ENCODE measurements at places on chromosomes 16 and 17.

- DNase-seq = no peak
Observed at GRCh38 chr17:80112471-80113032, 11.2 kb downstream of the GAA start.

GRCh38 chr16:72164691-72165090 lies 7.3 kb downstream of the PMFBP1 start:
- DNase-seq = no peak

DNA sequence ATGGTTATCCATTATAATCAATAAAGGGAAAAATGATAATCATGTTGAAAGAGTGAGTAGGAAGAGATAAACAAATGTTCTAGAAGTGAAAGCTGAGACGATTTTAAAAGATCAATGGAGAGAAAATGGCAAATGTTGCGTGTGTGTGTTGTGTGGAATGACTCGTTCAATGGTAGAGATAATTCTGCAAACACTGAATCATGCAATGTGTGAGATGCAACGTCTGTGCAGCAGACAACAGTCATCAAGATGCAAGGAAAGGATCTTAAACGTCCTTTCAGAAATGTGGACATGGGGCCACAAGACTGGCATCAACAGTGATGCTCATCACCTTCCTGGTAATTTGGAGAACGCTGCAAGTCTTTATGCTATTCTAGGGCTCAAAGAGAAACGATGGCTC lies 124.4 kb downstream of the CDYL2 start:
- DNase-seq = no peak

DNA sequence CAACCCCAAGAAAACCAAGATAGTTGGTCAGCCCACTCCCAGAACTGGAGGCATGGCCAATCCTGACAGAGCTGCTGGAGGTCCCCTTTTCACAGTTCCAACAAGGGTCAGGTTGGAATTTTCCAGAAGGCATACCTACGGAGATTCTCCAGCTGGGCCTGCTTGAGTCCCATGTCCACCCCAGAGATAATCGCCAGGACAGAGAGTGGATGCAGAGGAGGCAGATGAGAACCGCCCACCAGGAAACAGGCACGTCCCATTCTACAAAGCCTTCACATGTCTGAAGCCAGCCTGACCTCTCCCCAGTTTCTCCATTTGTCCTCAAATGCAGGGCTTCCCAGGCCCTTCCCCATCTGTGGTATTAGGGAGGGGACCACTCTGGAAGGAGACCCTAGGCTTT lies 47.4 kb upstream of the SMURF2 start:
- DNase-seq = no peak

DNA sequence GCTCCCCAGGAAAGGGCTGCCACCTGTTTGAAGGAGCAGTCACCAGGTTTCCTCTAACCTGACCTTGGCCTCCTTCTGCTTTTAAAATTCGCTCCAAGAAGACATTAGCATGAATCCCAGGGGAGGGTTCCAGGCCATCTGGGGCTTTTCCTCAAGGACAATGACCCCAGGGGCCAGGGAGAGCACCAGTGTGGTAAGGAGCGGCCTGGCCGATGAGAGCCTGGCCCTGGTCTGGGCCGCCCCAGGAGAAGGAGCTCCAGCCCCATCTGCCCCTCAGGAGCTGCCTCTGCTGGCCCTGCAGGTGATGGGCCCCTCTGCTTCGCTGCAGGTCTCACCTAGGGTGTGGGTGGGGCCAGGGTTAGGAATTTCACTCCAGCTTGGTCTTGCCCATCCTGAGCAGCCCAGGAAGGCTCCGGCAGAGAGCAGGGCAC lies 209.2 kb upstream of the TNRC6C start:
- DNase-seq = no peak

DNA sequence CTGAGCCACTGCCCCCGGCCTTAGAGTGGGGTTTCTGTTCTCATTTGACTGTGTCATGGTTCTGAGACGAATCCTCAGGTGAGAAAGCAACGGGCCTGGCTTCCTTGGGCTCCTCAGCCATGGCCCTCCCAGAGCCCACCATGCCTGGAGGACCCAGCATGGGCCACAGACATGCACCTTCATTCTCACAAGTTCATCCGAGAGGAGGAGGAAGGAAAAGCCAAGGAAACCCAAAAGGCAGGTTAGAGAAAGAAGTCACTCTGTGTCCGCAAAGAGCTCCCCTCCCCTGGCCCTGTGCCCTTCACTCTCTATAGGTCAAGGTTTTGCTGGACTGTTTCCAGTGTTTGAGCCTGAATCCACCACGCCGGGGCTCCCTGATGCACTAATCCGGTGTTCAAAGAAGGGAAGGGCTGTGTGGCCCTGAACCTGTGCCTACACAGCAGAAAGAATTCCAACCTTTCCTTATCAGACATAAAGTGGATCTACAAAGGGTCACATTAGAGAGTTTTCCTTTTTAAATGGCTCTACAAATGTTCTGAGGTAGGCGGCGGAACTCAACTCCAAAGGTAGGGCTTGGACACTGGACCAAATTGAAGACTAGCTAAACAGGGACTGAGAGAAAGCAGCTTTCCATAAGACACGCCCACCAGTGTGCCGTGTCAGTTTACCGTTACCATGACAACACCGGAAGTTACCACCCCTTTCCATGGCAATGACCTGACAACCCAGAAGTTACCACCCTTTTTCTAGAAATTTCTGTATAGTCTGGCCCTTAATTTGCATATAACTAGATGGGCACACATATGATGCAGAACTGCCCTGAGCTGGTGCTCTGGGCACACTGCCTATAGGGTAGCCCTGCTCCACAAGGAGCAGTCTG lies 15.9 kb upstream of the PECAM1 start:
- no peak for DNase-seq

- no peak for DNase-seq
Observed at GRCh38 chr17:9271989-9272388, 250.7 kb downstream of the NTN1 start.

GRCh38 chr16:81716478-81717225 lies 62.4 kb upstream of the PLCG2 start:
- DNase-seq = no peak

DNA sequence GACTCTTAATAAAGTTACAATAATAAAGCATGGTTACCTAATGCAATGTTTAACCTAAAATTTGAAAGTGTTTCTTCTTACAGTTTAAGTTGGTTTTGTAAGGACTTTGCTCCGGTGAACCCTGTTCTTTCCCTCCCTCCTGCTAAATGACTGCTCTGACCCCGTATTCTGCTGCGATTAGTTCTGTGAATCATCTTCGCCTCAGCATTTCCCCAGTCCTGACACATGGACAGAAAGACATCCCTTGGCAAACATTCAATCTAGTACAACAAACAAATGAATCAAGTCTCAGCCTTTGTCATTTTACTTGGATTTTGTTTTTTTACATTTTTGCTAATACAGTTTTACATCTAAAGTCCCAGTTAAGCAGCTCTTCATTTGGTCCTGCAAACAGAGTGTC lies 15.4 kb downstream of the KCNJ2 start:
- DNase-seq = no peak

DNA sequence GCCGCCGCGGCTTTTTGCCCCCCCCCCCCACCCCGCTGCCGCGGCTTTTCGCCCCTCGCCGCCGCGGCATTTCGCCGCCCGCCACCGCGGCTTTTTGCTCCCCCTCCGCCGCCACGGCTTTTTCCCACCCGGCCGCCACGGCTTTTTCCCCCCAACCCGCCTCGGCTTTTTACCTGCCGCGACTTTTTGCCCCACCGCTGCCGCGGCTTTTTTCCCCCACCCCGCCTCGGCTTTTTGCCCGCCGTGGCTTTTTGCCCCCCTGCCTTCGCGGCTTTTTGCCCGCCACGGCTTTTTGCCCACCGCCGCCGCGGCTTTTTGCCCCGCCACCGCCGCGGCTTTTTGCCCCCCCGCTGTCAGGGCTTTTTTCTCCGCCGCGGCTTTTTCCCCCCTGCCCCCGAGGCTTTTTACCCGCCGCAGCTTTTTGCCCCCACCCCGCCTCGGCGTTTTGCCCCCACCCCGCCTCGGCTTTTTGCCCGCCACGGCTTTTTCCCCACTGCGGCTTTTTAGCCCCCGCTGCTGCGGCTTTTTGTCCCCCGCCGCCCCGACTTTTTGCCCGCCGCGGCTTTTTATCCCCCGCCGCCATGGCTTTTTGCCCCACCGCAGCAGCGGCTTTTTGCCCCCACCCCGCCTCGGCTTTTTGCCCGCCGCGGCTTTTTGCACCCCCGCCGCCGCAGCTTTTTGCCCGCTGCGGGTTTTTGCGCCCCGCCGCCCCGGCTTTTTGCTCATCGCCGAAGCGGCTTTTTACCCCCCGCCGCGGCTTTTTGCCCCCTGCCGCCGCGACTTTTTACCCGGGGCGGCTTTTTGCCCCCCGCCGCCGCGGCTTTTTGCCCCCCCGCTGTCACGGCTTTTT lies 527.8 kb upstream of the WSB1 start:
- no peak for DNase-seq

DNA sequence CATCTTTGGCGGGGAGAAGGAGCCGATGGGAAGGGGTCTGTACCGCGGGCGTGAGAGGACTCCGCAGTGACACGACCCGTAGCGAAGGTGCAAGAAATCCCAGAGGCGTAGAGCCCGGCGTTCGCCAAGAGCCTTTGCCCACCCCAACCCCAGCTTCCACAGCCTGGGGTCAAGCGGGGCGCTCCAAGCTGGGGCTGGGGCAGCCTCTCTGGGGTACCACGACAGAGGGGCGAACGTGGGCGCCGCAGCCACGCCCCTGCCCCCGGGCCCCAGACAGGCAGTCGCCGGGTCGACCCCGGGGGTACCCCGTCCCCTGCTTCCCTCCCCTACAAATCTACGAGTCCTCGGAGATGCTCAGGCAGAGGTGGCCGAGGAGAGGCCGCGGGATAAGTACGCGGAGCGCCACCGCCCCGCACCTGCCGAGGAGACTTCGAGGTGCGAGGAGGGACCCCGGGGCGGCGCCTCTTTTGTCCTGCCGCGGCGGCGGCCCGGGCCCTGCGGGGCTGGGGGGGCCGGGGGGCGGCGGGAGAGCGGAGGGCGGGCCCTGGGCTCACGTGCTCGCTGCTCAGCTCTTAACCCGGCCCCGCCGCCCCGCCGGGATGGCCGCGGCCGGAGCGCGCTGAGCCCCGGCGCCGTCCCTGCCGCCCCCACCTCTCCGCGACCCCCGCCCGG lies at the start of gene ADAM11:
ADAM11 (plus strand) TSS at position 575 of the 672 bp plus-strand sequence. CDS start 212 bp downstream, outside the sequence.
- DNase-seq = no peak

DNA sequence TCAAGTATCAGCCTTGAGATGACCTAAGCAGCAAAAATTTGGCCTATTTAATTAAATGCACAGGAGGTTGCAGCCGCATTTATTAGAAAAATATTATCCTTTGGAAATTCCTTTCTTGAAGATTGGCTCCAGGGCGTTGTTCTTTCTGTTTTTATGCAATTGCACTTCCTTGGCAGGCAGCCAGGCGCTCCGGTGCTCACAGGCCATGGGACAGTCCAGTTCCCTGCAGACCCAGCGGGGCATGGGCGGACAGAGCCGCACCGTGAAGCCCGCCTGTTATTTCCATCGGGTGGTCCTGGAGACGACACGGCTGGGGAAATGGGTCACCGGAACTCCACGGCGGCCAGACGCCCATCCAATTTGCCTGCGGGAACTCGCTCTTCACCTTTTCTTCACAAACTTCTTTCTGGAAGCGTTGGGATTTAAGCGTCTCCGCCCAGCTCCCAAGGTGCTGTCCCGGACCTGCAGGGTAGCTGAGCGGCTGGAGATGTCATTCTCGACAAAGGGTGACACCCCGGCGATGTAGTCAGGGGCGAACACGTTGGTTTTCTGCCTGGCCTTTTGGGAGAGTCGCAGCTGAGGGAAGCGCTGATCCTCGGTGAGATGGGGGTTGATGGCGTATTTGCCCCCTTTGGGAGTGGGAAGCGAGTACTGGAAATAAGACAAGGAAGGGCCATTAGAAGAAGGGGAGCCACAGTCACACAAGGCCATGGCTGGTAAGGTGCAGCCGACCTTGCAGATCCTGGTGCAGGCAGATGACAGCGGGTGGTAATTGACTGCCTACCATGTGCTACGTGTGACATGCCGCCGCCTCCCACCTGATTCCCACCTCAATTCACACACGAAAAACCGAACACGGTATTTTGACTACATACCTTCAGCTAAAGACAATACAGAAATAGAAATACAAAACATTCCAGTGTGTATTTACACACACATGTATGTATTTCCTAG lies 12.5 kb downstream of the NOB1 start:
- no peak for DNase-seq

DNA sequence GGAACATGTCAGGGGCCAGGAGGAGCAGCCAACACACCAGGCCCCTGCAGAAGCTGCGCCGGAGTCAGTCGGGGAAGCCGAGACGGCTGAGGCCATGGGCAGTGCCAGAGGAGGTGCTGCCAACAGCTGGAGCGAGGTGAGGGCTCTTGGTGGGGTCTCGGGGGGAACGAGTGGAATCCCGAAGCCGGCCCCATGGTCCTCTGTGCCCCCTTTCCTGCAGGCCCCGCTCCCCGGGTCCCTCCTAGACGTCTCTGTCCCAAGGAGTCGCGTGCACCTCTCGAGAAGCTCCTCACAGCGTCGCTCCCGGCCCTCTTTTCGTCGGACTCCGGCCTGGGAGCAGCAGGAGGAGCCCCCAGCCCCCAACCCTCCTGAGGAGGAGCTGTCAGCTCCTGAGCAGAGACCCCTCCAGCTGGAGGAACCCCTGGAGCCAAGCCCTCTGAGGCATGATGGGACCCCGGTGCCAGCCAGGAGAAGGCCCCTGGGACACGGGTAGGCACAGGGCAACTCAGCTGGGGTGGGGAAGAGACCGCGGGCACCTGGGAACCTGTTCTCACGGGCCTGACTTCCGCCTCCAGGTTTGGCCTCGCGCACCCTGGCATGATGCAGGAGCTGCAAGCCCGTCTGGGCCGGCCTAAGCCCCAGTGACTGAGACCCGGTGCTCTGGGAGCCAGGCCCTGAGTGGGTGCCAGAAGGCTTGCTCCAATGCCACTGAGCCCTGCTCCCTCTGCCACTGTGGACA lies 3.6 kb downstream of the APOBR start:
- no peak for DNase-seq

DNA sequence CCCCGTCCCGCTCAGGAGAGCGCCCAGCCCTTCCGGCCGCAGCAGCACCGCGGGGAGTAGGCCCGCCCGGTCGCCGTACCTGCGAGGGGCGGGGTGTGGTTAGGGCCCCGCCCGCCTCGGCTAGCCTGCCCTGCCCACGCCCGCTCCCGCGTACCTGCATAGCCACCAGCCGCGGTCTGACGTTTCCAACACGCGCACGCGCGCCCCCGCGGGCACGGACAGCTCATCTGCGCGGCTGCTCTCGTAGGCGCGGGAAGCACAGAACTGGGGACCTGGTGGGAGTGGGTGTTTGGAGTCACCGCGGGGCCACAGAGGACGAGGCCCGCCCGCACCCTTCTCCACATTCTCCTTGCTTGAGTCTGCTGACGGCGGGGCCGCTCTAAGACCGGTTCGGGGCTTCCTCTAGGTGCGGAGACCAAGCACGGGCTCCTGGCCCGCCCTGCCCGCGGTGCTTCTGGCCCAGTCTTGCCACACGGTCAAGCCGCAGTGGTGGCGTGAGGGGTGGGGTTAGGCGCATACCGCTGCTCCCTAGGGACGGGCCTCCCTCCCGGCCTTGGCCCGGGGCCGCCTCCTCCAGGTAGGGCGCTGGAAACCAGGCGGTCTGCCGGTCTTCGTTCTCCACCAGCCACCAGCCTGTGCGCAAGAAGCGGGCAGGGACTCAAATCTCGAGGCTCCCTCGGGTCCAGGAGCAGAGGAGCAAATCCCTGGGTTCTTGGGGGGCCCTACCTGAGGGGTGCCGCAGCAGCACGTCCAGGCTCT lies 1.8 kb downstream of the NOXO1 start:
- peak; percentile 19 for DNase-seq
